ENCODE measurements at places on chromosomes 3 and 15.

GRCh38 chr3:194617143-194617671, 16.0 kb downstream of the TMEM44 start:
- DNase-seq: no peak

DNA sequence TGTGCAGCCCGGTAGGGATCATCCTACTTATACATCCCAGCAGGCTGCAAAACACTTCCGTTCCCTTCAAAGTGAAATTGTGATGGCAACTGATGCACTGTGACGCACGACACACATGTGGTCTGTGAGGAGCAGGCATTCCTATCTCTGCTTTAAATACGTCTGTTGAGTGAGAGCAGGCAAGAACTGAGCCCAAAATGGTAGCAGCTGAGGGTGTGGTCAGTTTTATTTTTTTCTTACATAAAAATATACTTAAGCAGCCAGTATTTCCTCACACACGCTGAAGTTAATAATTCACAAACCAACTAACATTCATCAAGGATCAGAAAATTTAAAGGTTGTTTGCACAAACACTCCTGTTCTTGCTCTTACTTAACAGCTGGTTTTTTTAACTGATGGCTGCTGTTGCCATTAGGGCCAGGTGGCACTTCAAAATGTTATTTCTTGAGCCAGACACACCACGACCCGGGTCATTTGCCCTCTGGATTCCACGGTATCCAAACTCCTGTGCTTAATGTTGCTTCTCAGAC, 23.9 kb downstream of the LRIG1 start:
- no peak for DNase-seq

- no peak for DNase-seq
Measured at GRCh38 chr15:52728899-52729298, 49.7 kb upstream of the ATOSA start.

DNA sequence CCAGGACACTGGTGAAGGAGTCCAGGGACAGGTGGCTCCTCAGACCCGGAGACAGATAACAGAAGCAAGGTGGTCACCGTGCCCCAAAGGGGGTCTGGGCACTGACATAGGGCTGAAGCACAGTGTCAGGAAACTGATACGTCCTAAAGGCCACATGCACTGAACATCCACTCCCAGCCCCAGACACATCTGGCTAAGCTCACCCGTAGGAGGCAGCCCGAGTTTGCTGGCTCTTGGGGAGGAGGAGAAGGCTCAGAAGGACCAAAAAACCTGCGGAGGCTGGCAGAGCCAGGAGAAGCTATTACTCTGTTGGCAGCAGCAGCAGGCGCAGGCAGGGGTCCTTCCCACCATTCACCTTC, 1.2 kb downstream of the CACNA2D2 start:
- DNase-seq: no peak

GRCh38 chr3:160661660-160662059, 15.3 kb upstream of the ARL14 start:
- no peak for DNase-seq

- peak; percentile 65 for DNase-seq
Measured at GRCh38 chr3:66253790-66254620, 33.2 kb downstream of the SLC25A26 start.

DNA sequence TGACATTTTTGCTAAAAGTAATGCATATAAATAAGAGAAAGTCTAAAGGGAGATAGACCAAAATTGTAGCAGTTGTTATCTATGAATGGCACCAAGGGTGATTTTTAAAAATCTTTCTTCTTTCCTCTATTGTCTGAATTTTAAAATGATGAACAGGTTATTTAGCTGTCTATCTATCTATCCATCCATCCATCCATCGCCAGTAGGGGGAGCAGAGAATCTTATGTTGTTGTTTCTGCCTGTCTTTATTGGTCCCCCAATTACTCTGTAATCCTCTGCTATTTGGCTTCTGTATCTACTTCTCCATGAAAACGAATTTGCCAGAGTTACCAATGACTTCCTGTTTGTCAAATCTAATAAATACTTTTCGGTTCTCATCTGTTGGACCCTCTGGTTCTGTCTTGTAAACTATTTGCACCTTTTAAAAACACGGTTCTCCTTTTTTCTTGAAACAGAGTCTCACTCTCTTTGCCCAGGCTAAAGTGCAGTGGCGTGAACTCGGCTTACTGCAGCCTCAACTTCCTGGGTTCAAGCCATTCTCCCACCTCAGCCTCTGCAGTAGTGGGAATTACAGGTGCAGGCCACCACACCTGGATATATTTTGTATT, 86.0 kb downstream of the ECT2 start:
- DNase-seq: peak; percentile 53

- no peak for DNase-seq
Measured at GRCh38 chr15:41975669-41976068, 3.3 kb upstream of the EHD4 start.

DNA sequence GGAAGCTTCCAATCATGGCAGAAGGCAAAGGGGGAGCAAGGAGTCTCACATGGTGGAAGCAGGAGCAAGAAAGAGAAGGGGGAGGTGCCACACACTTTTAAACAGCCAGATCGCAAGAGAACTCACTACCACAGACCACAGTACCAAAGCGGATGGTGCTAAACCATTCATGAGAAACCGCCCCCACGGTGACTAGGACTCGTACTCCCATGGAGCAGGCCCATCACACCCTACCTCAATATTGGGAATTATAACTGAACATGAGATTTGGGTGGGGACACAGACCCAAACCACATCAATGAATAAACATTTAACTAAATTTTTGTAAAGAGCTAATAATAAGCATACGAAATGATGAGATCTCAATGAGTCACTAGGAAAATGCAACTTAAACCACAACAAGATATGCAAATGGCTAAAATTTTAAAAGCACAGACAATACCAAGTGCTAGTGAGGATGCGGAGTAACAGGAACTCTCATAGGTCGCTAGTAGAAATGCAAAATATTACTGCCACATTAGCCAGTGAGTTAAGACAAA, 10.0 kb downstream of the MRPS25 start:
- DNase-seq: peak; percentile 22

- peak; percentile 74 for DNase-seq
Measured at GRCh38 chr15:93035953-93036810, 52.8 kb downstream of the RGMA start.

DNA sequence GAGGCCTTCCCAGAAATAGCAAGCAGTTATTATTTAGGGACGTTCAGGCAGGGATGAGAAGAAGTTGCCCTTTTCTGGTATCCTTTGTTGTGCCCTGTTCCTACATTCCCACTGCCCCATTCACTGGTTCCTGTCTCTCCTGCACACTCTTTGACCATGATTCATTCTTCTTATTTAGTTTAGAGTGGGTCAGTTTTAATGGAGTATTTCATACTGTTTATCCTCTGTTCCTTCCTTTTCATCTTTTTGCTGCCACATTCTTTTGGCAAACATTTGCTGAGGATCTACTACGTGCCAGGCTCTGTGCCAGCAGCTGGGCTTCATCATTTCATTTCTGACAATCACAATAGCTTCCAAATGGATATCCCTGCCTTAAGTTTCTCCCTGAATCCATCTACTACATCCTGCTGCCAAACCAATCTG, 11.8 kb upstream of the EID1 start:
- DNase-seq: no peak

GRCh38 chr15:72077950-72078349, 40.0 kb downstream of the MYO9A start:
- no peak for DNase-seq

- DNase-seq: no peak
Measured at GRCh38 chr3:46849045-46849631, 14.1 kb downstream of the MYL3 start.

GRCh38 chr3:115930168-115930567, 306.9 kb downstream of the GAP43 start:
- no peak for DNase-seq

DNA sequence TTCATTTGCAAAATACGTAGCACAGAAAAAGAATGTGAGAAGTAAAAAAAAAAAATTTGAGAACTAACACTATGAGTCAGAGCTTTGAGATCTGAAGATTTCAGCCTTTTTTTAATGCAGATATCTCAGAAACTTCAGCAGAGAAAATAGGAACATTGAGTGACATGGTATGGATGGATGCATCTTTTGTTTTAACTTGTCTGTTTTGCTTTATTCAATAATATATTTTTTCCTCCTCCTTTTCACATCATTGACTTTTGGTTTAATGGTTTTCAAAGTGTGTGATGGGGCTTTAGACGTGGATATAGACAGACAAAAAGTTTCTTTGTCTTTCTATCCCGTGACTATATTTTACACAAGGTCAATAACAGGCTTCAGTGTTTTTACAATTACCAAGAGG, 426.7 kb upstream of the FRG2C start:
- DNase-seq: no peak

DNA sequence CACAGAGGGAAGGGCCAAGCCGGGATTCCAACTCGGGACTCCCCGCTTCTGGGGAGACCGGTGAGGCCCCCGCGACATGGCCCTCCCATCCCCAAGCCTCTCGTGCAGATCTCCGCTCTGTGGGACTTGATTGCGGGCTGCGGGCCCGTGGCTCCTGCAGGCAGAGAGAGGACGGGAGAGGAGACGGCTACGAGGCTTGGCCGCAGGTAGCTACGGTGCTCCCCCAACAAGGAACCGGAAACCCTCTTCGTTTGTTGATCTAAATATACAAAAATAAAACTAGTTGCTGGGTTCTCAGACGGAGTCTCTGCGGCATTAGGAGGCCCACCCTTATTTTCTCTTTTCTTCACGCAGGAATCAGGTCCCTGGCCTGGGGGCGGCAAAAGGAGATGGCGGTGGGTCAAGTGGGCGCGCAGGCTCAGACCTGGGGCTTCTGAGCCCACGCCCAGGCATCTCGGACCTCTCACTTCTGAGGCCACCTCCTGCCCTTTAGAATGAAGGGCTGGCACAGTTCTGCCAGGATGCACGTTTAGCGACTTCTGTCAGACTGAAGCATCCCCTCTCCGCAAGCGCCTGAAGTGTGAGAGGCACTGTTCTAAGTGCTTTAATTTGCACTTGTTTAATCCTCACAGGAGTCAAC, 10.9 kb downstream of the GNB5 start:
- peak; percentile 82 for DNase-seq

GRCh38 chr15:70793694-70794093, 30.3 kb upstream of the UACA start:
- no peak for DNase-seq

DNA sequence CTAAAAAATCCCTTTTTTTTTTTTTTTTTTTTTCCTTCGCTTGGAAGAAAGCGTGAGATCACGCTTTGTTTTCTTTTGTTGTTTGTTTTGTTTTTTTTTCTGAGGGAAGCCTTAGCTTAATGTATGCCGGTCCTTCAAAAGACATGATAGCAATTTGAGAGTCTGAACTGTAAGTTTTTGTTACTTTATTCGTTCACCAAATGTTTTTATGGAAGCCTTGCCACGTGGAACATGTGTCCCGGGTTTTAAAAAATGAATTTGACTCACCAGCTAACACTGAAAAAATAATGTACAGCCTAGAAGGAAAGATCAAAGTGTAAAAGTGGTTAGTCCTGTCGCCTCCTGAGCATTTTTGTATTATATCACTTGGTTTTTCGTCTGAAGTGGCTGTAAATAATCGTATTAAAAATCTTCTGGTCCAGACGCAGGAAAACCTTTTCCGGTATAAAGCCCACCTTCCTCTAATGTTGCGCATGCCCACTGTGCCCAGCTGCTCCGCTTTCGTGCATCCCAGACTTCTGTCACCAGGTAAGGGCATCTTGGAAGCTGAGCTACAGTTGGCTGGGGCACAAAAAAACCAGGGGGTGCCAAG, 795 bp upstream of the MYNN start:
- no peak for DNase-seq

DNA sequence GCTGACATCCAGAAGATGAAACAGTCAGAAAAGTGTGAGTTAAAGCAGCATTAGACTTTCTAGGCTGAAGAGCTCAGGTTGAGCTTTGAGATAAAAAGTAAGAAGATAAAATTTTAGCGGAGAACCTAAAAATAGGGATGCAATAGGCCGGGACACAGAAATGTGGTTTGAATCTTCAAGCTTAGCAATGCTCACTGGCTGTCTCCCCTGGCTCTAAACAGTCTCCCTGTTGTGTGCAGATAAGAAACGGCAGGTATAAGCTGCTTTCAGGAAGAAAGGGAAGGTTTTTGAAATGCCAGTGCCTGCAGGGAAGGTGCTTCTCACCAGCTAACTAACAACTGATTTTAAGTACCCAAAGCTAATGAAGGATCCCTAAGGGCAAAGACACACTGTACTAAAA, 718.7 kb upstream of the SGO1 start:
- no peak for DNase-seq

GRCh38 chr15:33908406-33908805, 59.9 kb upstream of the CHRM5 start:
- DNase-seq: no peak

DNA sequence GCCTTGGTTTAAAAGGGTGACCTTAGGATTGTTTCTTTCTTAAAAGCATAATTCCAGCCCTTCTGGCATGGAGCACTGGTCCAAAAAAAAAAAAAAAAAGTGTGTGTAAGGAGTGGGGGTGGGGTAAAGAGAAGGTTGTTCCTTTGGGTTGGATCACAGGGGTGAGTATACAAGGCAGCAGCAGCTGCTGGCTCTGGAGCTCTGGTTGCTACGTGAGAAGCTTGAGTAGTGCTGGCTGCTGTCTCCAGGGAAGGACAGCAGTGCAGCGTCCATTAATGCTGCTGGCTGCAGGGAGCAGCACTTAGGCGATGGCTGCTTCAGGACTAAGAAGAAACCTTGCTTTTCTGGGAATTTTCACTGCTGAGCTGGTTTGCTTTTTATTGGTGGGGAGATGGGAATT, 2.3 kb downstream of the SETD5 start:
- no peak for DNase-seq

GRCh38 chr3:147449669-147450068, 40.5 kb downstream of the ZIC1 start:
- DNase-seq: no peak

DNA sequence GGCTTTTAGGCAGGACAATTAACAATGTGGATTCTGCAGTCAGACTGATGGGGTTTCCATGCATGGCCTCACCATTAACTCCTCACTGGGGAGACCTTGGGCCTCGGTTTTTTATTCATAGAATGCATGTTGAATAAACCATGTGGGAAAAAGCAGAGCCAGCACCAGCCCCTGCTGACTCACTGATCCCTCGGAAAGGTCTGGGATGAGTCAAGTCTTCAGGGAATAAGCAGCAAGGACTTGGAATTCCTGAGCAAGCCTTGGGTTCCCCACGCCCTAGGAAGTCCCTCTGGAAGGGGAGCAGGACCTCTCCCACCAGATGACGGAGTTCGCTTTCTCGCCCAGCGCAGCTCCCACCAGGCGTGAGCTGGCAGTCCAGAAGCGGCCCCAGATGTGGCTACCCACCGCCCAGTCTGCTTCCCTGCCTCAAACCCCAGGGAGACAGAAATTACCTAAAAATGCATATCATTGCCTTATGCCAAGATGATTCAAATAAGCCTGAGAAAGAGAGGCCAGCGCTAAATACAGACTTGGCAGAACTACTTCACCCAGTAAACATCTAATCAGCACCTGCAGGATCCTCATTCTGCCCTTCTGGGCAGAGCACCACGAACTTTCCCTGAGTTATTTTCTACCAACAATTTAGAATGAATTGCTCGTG, 45.4 kb downstream of the BTD start:
- DNase-seq: no peak

DNA sequence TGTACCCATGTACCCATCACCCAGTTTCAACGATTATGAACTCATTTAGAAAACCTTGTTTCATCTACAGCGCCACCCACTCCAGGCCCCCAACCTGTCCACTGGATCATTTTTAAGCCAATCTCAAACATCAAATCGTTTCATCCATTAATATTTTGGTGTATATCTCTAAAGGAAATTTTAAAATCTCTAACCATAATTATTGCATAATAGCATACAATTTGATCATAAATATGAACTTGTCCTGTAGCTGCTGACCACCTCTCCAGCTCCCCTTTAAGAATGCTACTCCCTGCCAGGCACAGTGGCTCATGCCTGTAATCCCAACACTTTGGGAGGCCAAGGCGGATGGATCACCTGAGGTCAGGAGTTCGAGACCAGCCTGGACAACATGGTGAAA, 2.8 kb upstream of the C3orf70 start:
- DNase-seq: no peak

Measured in common myeloid progenitor, CD34-positive (primary cell).